Inflammatory macrophage (primary cell): ENCODE measurements at places on chromosomes 1 and 21.

- no peak for DNase-seq
These were observed 95.5 kb downstream of the LYPLAL1 start for GRCh38 chr1:219269171-219269570.

DNA sequence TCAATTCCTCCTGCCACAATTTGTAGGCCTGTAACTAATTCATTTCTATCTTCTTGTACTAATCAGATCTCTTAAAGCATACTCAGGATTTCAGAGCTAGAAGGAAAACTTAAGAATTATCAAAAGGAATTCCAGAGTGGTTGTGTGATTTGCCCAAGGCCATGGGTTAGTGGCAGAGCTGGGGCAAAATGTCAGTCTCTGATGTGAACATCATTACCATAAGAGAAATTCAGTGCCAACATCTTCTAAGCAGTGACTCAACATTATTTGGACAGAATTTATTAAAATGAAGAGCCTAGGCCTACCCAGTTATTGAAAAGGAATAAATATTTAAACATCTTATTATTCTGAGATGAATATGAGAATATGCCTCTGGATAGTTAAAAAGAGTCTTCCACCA lies 14.5 kb downstream of the ST6GALNAC5 start:
- DNase-seq, result no peak

GRCh38 chr1:175287849-175288248 lies 95.3 kb upstream of the KIAA0040 start:
- DNase-seq, result no peak

DNA sequence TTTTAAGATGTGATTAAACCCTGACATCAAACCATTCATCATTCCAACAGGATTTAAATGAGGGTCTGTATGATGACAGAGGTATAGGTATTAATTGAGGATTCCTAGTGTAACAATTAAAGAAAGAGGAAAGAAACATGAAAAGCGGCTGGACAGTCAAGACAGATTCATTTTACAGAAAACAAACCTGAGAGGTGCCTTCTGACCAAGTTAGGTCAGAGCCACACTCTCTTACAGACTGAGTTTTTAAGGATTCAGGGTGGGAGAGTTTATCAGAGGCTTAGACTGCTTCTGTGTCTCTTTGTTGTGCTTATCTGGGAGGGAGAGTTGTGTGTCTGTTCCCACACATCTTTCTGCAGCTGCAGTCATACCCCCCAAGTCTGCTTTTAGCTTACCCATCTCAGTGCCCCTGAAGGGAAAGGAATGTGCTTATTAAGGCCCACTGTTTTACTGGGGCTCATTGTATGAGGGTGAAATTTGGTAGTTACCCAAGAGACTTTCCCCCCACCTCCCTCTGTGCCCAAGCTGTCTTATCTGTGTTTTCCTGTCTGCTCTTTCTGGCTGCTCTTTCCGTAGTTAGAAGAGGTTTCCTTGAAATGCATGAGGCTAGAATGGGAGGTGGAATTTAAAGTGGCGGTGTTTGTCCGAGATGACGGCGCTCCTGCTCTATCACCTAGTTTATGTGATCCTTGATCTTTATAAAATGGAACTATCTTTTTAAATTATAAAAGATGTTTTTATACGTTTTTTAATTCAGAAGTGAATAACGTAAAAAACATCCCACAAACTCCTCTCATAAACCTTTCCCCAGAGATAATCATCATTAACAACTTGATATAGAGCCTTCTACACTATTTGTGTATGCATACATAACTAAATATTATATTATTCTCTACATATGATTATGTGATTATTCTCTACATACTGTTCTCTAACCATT lies 96.0 kb upstream of the TNFSF4 start:
- DNase-seq, result no peak

GRCh38 chr1:156162430-156163037 lies 9.1 kb downstream of the SEMA4A start:
- no peak for DNase-seq

- DNase-seq, result no peak
These were observed 229.9 kb downstream of the PTPRU start for GRCh38 chr1:29466258-29466657.

- DNase-seq, result peak; percentile 75
These were observed 52.3 kb upstream of the ADAM30 start for GRCh38 chr1:119948342-119949214.

DNA sequence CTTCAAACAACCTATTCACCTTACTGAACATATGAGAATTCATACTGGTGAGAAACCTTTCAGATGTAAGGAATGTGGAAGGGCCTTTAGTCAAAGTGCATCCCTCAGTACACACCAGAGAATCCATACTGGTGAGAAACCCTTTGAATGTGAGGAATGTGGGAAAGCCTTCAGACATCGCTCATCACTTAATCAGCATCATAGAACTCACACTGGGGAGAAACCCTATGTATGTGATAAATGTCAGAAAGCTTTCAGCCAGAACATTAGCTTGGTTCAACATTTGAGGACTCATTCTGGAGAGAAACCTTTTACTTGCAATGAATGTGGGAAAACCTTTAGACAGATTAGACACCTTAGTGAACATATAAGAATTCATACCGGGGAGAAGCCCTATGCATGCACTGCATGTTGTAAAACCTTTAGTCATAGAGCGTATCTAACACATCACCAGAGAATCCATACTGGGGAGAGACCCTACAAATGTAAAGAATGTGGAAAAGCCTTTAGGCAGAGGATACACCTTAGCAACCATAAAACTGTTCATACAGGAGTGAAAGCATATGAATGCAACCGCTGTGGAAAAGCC lies 13.2 kb upstream of the EXO5 start:
- no peak for DNase-seq

DNA sequence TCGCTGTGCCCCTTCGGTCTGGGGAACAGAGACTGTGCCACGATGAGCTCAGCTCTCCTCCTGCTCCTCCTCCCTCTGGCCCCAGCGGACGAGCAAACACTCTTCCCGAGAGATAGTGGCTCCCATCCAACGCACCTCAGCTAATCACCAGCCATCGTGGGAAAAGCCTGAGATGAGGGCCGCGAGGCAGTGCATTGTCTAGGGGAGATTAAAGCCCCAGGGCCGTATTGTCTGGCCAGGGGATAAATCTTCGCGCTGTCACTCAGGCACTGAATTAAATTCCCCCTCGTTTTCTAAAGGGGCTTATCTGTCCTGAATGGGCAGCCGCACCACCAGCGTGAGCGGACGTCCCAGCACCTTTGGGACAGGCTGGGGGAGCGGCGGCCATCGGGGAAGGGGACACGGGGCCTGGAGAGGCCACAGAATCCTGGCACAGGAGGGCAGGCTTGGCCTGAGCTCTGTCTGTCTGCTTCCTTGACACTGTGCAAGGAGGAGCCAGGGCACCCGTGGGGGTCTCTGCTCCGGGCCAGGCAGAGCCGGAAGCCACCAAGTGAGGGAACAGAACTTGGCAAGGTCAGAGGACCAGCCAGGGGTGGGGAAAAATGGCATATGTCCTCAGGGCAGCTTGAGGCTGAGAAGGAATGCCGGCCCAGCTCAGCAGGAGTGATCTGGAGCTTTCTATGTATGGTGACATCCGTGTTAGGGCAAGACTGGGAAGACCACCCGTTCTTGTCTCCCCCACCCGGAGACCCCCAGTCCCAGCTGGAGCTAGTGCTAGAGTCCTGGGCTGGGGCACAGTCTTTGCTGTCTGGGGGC lies 32.3 kb downstream of the PRDM16 start:
- DNase-seq, result no peak

GRCh38 chr1:3896396-3897000 lies 3.6 kb downstream of the C1orf174 start:
- DNase-seq, result no peak

- DNase-seq, result no peak
These were observed 5.3 kb downstream of the C4BPB start for GRCh38 chr1:207093944-207094343.

DNA sequence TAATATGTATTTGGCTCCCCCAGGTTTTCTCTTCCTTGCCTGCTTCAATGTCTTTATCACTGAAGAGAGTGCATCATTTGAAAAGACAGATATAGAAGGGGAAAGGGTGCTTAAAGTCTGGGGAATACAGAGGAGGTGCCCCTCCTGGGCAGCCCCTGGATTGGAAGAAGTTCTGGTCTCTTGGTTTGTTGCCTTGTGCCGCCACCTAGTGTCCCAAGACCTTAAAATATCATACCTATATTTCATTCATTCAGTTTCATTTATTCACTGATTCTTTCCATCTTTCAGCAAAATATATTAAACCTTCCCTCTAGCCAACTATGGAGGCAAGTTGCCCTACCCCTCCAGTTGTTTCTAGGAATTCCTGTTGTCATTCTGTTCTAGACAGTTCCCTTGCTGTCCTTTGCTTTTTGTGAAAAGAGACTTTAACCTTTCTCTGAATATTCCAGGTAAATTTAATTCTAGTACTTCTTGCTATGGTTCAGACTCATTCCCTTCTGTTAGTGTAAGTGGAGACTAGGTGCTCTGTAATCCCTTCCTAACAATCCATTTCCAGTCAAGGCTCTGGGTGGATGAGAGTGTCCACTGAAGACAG lies 56.1 kb downstream of the MEF2D start:
- DNase-seq, result peak; percentile 35

GRCh38 chr1:158203693-158204457 lies 23.2 kb downstream of the CD1D start:
- peak; percentile 77 for DNase-seq

GRCh38 chr1:64312431-64312830 lies 109.0 kb downstream of the UBE2U start:
- no peak for DNase-seq

DNA sequence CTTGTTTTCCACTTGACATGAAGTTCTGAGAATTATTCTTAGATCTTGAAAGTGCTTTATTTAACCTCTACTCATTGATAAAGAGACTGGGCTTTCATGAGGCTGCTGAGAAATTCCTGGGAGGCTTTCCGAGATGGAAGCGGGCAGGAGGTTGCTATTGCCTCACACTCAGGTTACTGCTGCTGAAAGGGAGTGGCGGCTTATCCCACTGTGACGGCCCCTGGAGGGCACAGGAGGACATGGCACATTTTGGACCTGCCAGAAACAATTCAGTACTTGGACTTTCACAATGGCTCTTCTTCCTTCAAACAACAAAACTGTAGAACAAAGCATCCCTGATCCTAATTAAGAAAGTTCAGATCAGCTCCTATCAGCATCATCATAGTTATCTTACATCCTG lies 16.2 kb upstream of the MARK1 start:
- no peak for DNase-seq

DNA sequence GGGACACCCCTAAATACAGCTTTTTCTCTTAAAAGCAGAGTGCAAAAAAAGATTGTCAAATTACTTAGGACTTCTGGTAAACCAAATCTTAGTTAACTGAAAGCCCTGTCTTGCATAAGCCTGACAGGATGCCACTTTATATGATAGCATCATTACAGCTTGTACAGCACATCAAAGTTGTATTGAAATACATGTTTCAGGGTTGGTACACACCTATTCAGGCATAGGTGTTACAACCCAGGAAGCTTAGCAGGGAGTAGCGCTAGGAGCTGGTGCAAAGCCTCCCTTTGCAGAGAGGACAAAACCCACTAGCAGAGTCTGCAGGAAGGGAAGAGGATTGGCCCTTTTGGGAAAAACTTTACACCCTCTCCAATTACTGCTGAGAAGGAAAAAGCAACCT lies 258.9 kb upstream of the SGIP1 start:
- no peak for DNase-seq

GRCh38 chr1:20698195-20698910 lies 19.5 kb downstream of the KIF17 start:
- no peak for DNase-seq
